AG09309 (cell line): ENCODE measurements at places on chromosomes 13 and 19.
A peak's percentile ranks its signal among the peaks of the same experiment; 100 is the strongest.

DNA sequence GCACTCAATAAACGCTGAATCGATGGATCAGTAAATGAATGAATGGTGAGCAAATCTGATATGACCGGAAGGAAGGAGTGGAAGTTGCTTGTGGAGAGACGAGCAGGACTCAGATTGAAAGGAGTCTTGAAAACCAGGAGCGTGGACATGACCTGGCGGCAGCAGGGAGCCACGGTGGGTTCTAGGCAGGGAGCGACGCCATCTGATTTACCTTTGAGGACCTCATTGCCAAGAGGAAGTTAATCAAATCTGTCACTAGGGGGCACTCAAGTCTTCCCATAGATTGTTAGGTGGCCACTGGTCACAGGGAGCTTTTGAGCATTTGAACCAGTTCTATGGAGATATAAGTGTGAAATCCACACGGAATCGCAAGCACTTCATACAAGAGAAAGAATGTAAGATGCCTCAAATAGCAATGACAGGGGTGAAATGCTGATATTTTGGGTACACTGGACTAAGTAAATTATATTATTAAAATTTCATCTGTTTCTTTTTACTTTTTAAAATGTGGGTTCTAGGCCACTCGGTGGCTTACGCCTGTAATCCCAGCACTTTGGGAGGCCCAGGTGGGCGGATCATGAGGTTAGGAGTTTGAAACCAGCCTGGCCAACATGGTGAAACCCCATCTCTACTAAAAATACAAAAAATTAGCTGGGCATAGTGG lies 9.2 kb upstream of the FBN3 start:
- DNase-seq, result no peak

GRCh38 chr19:31114585-31114984 lies 234.7 kb downstream of the TSHZ3 start:
- DNase-seq, result no peak

- DNase-seq, result no peak
Measured at GRCh38 chr13:32022311-32022710, 9.3 kb upstream of the FRY start.

DNA sequence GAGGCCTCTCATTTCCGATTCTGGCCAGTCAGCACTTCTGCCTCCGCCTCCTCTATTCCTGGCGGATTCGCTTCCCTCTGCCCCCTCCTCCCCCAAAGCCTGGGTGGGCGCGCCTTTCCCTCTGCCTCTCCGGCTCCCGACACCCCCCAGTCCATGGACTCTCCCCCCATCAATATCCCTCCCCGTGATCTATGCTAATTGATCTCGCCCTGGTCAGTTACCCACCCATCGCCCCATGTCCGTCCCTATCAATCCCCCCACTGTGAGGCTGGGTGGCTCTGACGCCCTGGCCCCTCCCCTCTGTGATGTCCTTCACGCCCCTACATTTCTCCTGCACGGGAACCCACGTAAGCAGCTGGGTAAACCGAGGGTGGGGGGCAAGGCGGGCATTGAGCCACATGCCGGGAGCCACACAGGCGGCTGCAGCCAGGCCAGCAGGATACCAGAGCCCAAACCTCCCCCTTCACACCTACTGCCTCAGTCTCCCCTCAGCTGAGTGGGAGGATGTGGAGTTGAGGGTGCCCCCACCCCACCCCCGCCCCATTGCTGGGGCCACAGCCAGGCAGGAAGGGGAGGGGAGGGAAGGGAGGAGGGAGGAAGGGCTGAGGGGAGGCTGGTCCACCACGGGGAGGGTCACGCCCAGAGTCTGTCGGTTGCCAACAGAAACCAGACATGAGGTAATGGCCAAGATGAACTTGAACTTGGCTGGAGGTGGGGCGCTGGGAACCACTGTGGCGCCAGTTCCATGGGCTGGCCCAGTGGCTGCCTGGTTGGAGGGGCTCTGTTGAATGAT lies 21.0 kb downstream of the SMIM24 start:
- peak; percentile 60 for DNase-seq

DNA sequence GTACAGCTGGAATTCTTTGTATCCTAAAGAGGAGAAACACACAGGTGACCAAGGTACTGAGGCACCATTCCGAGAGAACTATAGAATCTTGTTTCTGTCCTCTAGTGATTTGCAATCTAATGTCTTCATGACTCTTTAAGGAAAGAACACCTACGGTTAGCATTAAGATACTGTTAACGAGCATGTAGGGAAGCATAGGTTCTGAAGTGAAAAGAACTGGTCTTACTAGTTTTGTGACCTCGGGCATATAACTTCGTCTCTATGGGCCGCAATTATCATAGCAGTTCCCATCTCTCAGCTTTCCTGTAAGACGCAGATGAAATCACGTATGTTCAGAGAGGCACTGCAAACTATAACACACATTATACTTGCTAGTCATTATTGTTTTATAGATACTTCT lies 193.0 kb upstream of the NBEA start:
- no peak for DNase-seq

- no peak for DNase-seq
Measured at GRCh38 chr19:29510701-29511265, 15.0 kb upstream of the VSTM2B start.

DNA sequence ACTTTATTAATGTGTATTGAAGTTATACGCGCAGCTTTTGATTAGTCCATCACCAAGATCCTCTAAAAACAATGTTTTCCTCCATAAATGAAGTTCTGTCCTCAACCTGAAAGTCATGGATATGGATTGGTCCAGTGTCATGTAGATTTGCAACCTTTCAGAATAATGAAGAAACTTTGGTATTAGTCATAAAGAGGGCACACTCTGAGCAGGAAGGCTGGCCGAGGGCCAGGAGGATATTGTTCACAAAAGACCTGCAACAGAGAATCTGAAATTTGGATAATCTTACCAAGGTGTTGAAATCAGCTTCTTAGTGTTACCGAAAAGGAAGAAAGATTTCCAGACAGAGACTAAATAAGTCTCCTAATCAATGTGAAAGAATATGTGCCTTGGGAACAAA lies 20.7 kb downstream of the CLDN10 start:
- DNase-seq, result peak; percentile 1

DNA sequence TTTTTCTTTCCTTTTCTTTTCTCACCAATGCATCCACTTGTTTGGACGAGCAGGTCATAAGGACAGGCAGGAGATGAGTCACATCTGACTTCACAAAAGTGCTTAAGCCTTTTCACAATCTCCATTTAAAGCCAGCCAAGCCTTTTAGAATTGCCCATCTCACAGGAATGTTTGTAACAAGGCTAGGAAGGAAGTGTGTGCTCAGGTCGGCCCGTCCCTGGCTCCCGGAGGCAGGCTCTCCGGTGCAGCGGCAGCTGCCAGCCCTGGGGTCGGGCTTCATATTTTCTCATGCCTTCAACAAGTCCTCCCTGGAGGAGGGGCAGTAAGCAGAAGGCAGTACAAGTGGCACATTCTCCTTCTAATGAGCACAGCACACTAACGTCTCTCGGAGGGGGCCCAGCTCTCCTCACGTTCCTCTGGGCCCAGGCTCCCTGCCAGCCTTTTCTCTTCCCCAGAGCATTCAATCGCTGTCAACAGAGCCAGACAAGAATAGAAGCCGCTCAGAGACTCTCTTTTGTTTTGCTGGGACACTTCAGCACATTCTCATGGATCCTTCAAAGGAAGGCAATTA lies 180.5 kb downstream of the COL4A1 start:
- DNase-seq, result peak; percentile 89

GRCh38 chr19:17240062-17240752 lies 5.5 kb downstream of the NR2F6 start:
- DNase-seq, result no peak

- DNase-seq, result no peak
Measured at GRCh38 chr13:78657699-78658629, 991 bp downstream of the OBI1 start.

DNA sequence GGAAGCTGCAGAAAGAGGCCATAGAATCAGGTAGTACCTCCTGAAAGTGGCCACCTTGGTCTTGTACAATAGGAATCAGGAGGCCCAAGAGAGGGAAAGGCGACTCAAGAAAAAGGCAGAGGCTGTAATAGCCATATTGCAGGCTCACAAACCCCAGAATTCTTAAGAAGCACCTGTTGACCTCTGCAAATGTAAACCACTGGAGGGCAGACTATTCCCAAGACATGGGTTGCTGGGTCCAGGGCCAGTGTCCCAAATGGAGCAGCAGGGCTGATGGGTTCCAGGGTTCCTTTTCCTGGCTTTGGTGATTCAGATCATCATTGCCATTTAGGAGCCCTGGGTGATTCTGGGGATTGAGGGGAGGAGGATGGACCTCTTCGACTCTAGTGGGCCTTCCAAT lies 167.6 kb downstream of the B3GLCT start:
- no peak for DNase-seq

- no peak for DNase-seq
Measured at GRCh38 chr19:43674183-43674582, 4.2 kb upstream of the PLAUR start.

DNA sequence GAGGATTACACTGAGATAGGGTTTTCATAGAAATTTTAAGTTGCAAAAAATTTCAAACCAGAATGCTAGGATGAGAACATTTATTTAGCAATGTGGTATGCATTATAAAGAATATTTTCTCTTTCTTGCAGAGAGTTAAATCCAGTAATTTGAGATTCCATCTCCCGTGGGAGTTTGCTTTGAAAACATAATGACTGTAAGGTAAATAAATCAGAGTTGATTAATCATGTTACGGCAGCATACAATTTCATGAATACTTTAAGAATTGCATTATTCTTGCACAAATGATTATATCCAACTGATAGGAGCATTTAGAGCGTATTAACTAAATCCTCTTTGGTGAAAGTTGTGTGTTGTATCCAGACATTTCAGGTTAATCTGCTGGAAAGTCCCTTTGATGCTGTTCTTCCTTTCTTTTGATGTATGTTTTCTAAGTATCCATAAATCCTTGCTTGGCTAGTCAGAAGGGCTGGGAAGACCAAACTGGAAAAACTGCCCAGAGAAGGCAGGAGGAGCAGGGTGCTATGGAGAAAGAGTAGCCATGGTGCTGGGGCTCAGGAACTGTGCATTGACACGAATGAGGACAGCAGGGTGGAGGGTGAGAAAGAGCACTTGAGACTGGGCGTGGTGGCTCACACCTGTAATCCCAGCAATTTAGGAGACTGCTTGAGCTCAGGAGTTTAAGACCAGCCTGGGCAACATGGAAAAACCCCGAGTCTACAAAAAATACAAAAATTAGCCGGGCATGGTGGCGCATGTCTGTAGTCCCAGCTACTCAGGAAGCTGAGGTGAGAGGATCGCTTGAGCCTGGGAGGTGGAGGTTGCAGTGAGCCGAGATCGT lies 4.8 kb upstream of the GJA3 start:
- DNase-seq, result no peak

GRCh38 chr19:8334458-8335342 lies 8.4 kb downstream of the KANK3 start:
- no peak for DNase-seq

DNA sequence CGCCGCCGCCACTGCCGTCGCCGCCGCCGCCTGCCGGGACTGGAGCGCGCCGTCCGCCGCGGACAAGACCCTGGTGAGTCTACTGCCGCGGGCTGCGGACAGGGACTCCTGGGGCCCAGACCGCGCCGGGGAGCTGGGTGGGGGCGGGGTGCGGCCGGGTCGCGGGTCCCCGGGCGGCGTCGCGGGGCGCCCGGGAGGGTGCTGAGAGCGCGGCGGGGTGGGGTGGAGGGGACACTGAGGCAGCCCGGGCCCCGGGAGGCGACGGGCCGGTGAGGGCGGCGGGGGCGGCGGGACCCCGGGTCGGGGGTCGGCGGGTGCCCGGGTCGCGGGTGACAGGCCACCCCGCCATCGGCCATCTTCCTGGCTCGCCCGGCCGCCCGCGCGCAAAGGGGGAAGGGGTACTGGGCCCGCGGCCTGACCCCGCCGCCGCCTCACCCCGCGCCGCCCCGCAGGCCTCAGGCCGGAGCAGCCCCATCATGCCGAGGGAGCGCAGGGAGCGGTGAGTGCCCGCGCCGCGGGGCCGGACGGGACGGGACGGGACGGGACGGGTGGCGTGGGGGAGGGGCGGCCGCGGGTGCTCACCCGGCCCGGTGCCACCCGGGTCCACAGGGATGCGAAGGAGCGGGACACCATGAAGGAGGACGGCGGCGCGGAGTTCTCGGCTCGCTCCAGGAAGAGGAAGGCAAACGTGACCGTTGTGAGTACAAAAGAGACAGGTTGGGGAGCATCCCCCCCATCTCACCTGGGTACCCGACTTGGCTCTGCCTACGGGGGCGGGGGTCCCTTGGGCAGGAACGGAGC lies 489 bp downstream of the CCNE1 start:
- DNase-seq, result no peak

DNA sequence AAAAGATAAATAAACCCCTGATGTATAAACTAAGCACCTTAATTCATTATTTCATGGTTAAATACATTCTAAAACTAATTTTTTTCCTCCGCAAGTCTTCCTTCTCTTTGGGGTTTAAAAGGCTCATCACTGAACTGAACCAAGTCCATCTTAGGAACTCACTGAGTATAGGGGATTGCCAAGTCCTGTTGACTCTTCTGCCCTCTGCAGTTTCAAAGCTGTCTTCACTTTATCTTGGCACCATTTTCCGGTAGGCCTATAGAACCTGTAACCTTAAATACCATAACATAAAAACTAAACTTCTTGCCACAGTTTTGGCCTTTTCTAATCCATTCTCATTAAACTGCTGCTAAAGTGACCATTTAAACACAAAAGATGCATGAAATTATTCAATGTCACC lies 66.5 kb upstream of the USPL1 start:
- DNase-seq, result peak; percentile 7

DNA sequence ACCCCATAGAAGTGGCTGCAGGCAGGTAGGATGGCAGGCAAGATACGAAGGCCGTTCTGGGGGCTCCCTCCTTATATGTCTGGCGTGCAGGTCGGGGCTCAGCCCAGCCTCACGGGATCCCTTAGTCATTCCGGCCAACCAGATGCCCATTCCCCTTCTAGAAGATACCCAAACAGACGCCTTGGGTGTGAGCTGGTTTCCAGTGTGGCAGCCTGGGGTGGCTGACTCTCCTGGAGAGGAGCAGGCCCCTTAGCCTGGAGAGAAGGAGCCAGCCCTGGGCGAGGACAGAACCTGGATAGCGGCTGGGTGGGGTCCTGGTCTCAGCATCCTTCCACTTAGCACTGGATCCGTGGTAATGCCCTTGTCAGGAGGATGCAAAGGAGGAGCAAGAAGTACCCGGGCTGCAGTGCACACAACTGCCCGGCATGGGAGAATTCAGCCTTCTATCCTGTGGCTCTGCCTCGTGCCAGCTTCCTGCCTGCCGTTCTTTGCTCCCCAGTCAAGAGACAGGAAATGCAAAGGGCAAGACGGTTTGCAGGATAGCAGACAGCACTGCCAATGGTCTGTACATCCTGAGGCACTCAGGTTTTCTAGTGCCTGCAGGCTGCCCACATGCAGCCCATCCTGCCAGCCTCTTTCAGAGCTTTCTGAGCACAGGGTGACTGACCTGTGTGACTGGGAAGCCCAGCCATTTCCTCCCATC lies 56.7 kb upstream of the WASF3 start:
- no peak for DNase-seq

GRCh38 chr13:106143930-106144709 lies 391.3 kb downstream of the EFNB2 start:
- DNase-seq, result no peak

GRCh38 chr13:75495938-75496337 lies 14.0 kb upstream of the TBC1D4 start:
- peak; percentile 38 for DNase-seq
